ENCODE measurements at places on chromosomes 4 and X.

GRCh38 chr4:108488865-108489264 is 131.5 kb upstream of the RPL34 start:
- DNase-seq: no peak

- DNase-seq: no peak
Observed at GRCh38 chr4:82367438-82368097, 6.2 kb downstream of the HNRNPD start.

DNA sequence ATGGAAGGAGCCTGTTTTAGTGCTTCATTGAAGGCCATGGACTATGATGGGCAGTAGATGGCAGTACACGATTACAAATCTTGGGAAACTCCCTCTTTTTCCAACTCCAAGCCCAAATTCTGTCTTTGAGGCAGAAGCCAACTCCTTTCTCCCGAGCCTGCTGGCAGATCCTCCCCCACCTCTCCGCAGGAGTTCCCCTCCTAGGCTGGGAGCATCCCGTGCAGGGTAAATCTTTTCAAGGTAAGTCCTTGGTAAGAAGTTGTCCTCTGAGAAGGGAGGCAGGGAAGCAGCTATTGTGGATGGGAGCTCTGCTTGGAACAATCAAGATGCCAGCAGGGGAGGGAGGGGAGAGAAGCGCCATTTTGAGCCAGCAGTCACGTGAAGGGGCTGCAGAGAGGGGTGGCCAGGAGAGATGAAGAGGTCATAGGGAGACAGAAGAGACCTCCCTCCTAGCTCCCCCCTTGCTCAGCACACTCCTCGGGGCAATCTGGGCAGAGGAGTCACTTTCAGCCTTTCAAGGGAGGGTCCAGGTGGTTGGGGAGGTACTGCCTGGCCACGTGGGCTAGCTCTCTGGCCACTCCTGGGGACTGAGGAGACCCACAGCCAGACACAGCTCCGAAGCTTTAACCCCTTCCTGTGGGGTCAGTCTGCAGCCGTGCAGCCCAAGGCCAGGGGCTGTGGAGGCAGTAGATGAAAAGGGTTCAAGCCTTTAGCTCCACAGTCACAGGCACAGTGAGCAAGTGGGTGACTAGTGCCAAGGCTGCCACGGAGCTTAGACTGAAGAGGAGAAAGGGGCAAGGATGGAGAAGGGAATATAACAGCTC is 9.6 kb downstream of the CC2D2A start:
- no peak for DNase-seq

GRCh38 chrX:30713061-30713525 is 59.9 kb downstream of the GK start:
- DNase-seq: no peak

- no peak for DNase-seq
Observed at GRCh38 chrX:103727115-103727514, 16.4 kb downstream of the TMEM31 start.

- no peak for DNase-seq
Observed at GRCh38 chr4:160175064-160175643, 1072.3 kb downstream of the RAPGEF2 start.
